ENCODE measurements at places on chromosomes 4 and X. TPM values are rescaled to one million over a fixed set of nuclear protein-coding genes. Genes with fewer than 3 reads are reported as not detected.

Gene GLRA2
- total RNA-seq: not detected

Gene RHOXF2
- not detected for total RNA-seq

Gene LRP2BP
- 0.10 TPM for total RNA-seq

Gene GLRA3
- total RNA-seq: not detected

Gene SMIM31
- 0.07 TPM for total RNA-seq

Gene TMEM271
- total RNA-seq: not detected

Gene AVPR2
- not detected for total RNA-seq

Gene HSFX4
- total RNA-seq: not detected

Gene EVC2
- 2.5 TPM for total RNA-seq

Gene LPAR4
- not detected for total RNA-seq

Gene GSTCD
- total RNA-seq: 6.7 TPM

Gene AMBN
- not detected for total RNA-seq

Gene GPR82
- total RNA-seq: not detected

Gene AREG
- total RNA-seq: 96.5 TPM

Gene NDST4
- not detected for total RNA-seq

Gene LUZP4
- not detected for total RNA-seq

Gene FRYL
- total RNA-seq: 8.5 TPM

Gene TCEAL2
- not detected for total RNA-seq

Gene VCX3B
- not detected for total RNA-seq

Gene PAGE1
- not detected for total RNA-seq

Gene REPS2
- total RNA-seq: 0.32 TPM

Gene EXOC1L
- not detected for total RNA-seq

All from A549 treated with RU486 at 1 μM for 4 hours (cell line).